ENCODE measurements at places on chromosomes 6 and 20.

DNA sequence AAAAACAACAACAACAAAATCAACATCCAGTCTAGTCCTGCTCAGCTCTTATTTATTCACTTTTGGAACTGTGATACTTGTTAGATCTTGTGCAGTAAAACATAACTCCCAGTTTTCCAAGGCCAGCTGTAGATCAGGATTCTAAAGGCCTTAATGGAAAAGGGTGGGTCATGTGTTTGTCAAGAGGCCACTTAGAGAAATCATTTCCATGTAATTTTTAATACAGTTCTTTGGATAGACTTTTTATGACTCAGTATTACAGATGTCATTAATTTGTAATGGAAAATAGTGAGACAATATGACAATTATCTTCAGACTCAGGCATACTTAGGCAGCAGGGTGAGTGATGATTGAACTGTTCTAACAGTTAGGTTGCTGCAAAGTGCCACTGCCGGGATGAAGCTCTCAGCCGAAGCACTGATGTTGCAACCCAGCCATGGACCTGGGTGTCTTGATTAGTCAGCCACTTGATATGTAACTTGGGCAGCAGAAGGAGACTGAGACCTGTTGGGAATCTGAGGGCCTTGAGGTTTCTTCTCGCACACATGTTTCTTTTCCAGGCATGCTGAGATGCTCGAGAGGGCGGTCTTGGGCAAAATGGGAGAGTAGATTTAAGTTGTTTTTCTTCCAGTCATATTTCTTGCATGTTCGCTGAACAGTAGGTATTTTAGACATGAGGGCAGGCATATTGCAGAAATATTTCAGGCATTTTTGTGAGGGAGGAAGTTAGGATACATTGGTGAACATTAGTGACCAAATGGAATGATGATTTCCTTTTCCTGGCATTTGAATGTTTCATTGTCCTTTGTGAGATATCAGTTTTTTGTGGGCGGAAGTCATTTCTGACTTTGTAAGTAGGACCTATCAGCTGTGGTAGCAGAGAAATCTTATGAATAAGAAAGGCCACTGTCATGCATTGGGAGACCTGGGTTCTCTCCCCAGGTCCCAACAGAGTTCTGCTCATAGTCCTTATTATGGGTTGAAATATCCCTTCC is 52.3 kb downstream of the SLX4IP start:
- DNase-seq: no peak

DNA sequence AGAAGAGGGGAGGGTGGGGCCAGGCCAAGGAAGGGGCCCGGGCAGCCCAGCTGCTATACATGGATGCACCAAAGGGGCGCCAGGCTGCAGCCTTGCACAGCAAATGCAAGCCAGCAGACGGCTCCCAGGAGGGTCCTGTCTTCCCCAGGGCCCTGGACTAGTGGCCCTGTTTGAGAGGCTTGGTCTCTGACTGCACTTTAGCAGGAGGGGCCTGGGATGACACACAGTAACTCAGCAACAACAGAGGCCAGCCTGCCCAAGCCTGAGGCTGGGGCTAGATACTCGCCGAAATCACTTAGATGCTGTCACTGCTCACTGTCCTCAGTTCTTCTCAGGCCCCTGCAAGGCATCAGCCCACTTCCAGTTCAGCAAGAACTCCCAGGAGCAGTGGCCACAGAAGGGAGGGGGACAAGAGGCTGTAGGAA is 73.5 kb downstream of the TRAM2 start:
- no peak for DNase-seq

DNA sequence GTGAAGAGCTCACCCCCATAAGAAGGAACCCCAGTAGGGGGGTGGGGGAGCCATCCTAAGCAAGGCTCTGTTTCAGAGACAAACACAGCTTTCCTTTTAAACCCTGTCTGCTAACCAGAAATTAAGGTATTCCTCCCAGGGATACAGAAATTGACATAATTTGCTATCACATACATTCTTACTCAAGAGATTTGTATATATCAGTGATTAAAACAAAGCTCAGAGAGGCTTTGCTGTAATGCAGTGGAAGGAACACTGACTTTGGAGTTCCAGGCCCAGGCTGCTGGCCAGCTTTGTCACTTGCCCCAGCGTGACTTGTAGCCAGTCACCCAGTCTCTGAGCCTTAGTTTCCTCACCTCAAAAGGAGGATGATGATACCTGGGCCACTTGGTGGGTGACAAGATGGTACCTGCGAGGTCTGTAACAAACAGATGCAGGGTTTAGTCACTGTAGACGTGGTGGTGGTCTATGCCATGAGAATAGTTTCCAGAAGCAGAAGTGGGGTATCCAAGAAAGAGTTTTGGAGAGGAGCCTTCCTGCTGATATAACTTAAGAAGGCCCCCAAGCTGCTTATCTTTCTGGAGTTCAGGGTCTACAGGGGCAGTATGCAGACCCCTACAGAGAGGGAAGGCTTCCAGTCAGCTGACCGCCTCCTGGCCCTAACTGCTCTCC is 3.2 kb upstream of the FOXF2 start:
- no peak for DNase-seq

- no peak for DNase-seq
These were observed 158.0 kb downstream of the DST start for GRCh38 chr6:56484669-56485068.

GRCh38 chr6:157283330-157283898 is 39.9 kb downstream of the TMEM242 start:
- no peak for DNase-seq

GRCh38 chr6:39818695-39819094 is 26.5 kb downstream of the DAAM2 start:
- no peak for DNase-seq
